ENCODE measurements at places on chromosomes 11 and 22. TPM values are rescaled to one million over a fixed set of nuclear protein-coding genes. Genes with fewer than 3 reads are reported as not detected.

DNA sequence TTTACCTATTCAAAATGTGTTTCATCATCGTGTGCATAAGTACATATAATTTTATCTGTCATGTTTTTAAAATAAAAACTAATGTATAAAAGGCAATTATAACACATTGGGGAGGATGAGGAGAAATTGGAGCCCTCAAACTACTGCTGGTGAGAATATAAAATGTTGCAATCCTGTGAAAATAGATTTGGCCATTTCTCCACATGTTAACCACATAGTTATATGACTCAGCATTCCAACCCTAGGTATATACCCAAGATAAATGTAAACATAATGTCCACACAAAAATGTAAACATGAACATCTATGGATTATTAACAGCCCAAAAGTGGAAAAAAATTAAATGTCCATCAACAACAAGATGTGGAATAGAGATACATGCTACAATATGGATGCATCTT, 928.0 kb upstream of the FAT3 start:
- H3K27ac ChIP-seq, result no peak overlapping the region
- no peaks in the 10 kb centered on the region for H3K4me1 ChIP-seq
- no peaks in the 10 kb centered on the region for H3K36me3 ChIP-seq
- no peaks in the 10 kb centered on the region for H3K27me3 ChIP-seq
- no peak overlapping the region for H3K4me3 ChIP-seq

DNA sequence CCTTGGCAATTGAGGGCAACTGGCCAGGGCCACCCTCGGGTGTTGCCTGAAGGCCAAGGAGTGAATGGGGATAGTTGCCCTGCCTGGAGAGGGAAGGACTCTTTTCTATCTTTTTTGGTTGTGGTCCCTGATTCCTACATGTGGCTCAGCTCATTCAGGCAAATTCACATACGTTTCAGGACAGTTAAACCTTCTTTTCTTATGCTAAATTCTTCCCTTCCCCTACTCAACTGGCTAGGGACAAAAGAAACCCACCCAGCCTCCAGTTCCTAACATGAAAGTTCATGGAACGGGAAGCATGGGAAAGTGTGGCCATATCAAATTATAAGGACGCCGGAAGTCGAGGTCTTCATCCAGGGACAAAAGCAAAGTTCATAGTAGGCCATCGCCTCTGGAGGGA, 26.3 kb upstream of the APLNR start:
- no peaks in the 10 kb centered on the region for H3K4me1 ChIP-seq
- DNase-seq, result no peak
- H3K27me3 ChIP-seq, result no peaks in the 10 kb centered on the region
- H3K4me3 ChIP-seq, result no peak overlapping the region

- H3K27ac ChIP-seq, result no peak overlapping the region
- no peaks in the 10 kb centered on the region for H3K4me1 ChIP-seq
- no peak for DNase-seq
- no peaks in the 10 kb centered on the region for H3K36me3 ChIP-seq
These were observed 1416.4 kb upstream of the RAG2 start for GRCh38 chr11:38014405-38014804.

DBX1 gene
- not detected for total RNA-seq

SEPTIN5 gene
- total RNA-seq, result 10.4 TPM

All from kidney (tissue), 22 donors.